Endothelial cell (in vitro differentiated cells): ENCODE measurements at places on chromosomes 16 and 17.

GRCh38 chr17:60165223-60165622 is 15.4 kb downstream of the CA4 start:
- DNase-seq, result no peak

- DNase-seq, result no peak
Observed at GRCh38 chr17:43330876-43331639, 67.7 kb upstream of the ARL4D start.

GRCh38 chr16:70715860-70716357 is 30.1 kb upstream of the MTSS2 start:
- no peak for DNase-seq

- DNase-seq, result no peak
Observed at GRCh38 chr17:49901460-49902331, 53.8 kb upstream of the TAC4 start.

DNA sequence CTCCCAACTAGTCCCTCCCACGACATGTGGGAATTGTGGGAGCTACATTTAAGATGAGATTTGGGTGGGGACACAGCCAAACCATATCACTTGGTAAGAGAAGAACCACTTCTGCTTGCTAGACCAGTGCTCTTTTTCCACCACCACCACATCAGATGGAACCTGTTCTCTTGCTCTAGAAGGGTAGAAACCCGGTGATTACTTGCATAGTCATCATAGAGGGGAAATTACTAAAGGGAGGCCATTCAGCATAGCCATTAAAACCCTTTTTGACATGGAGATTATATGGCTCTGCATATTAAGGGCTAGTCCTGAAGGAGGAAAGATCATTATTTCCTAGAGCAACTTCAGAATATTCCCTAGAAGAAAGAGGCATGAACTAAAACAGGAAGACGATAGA is 1188.0 kb downstream of the CDH11 start:
- no peak for DNase-seq

- no peak for DNase-seq
Observed at GRCh38 chr16:23401139-23401538, 51.9 kb downstream of the COG7 start.
